Omental fat pad (tissue), 4 donors: ENCODE measurements at places on chromosomes 12 and 14. TPM values are rescaled to one million over a fixed set of nuclear protein-coding genes. Genes with fewer than 3 reads are reported as not detected.

GRCh38 chr14:73754911-73755360, 40.8 kb upstream of the PNMA1 start:
- no peak for DNase-seq

DNA sequence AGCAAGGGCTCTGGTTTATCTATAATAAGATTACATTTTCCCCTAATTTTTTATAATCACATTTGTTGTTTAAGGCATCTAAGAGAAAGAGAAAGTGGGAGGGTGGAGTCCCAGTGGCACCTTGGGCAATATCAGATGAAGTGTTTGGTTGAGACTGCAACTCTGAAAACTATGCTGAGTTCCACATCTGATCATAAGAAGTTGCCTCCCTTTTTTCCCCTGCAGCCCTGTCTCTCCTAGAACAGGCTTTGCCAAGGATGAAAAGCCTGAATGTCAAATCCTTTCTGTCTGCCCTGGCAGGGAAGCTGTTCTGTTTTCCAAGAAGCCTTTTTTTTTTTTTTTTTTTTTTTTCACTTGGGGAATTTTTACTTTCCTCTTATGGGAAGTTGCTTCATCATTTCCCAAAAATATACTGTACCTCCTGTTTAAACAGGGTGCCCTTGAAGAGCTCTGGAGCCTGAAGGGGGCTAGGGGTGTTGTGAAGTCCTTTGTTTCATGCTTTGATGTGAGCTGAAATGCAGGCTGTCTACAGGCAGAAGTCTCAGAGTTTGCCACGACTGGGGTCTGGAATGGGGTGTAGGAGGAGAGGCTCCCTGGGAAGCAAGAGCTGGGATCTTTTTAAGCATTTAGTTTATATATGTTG, 71.3 kb downstream of the SUSD6 start:
- DNase-seq, result no peak

DNA sequence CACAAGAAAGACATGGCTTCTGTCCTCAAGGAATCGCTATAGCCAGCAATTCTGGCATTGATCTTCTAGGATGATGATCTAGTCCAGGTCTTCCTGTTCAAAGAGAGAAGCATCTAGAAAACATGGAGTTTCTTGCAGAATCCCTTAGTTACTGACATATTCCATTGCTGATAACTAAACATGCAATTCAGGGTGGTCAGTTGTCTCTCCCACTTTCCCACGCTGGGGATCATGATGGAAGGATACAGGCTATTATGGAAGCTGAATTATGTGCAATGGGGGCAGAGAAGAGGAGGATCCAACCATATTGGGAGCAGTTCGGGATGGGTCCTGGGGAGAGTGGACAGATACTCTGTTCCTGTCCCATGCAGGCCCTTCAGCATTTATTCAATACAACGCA, 9.8 kb upstream of the RPH3A start:
- no peak for DNase-seq

DNA sequence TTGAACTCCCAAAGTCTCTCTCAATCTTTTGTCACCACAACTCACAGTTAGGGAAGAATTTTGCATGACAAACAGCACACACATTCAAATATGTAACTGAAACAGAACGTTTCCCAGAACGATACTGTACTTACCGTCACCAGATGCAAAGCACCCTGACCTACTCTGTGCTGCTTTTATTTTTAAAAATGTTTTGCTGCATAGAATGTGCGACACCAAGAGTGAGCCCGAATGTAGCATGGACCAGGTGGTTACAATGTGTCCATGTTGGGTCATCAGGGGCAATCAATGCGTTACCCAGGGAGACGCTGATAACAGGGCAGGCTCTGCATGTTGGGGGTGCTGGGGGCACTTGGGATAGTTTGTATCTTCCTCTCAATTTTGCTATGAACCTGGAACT, 14.6 kb upstream of the EIF5 start:
- DNase-seq, result no peak

- DNase-seq, result no peak
Observed at GRCh38 chr14:51527073-51527472, 124.6 kb upstream of the FRMD6 start.

DNA sequence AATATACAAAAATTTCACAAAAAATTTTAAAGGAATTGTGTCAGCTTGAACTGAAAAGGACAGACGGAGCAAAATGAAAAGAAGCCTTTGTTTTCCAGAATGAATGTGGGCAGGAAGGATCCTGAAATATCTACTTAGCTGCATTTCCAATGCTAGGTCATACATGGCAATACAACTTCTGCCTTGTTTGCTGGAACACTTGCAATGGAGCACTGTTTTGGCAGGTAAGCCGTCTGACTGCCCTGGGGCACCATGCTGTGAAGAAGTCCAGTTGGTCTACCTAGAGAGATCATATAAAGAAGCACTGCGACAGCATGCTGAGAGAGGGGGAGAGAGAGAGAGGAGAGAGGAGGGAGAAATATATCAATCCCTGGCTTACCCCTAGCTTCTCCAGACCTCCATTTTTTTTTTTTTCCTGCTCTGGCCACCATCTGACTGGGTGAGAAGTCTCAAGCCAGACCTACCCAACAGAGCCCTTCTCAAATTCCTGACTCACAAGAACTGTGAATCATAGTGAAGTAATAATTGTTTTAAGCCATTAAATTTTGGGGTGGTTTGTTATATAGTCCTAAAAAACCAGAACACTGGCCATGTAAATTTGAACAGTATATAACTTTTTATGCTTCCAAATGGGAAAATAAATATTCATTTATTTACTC, 97.1 kb upstream of the PRICKLE1 start:
- DNase-seq, result no peak

GRCh38 chr12:15404485-15404884, 82.2 kb downstream of the PTPRO start:
- no peak for DNase-seq

- DNase-seq, result no peak
Observed at GRCh38 chr14:88333036-88333435, 10.0 kb upstream of the KCNK10 start.

GRCh38 chr12:15931590-15932053, 20.5 kb downstream of the DERA start:
- no peak for DNase-seq

GRCh38 chr14:63781686-63782085, 53.8 kb upstream of the SGPP1 start:
- DNase-seq, result no peak

DNA sequence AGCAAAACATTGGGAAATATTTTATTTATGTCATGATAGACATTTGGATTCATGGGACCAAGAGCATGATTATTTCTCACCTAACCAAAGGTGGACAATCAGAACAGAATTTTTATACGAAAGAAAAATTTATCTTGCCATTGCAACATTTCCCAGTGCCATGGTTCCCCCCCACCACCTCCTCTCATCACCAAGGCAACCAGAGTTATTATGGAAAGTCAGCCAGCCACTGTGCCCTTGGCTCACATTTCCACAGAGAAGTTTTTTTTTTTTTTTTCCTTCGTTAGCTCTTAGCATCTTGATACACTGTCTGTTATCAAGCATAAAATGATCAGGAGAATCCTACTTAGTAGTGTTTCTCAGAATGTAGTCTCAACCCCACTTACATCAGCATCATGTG, 176.4 kb upstream of the TMTC1 start:
- DNase-seq, result no peak

GRCh38 chr14:75049731-75050201, 1.5 kb downstream of the MLH3 start:
- DNase-seq, result no peak

Gene CATSPERB
- 4.6 TPM for total RNA-seq

Gene ANKRD9
- 15.1 TPM for total RNA-seq

Gene CEP128
- 4.6 TPM for total RNA-seq

Gene OVCH1
- total RNA-seq, result 0.25 TPM

Gene MAP3K9
- 5.8 TPM for total RNA-seq
